Renal pelvis (tissue), 12 donors: ENCODE measurements at places on chromosomes 11 and 22.
A peak's percentile ranks its signal among the peaks of the same experiment; 100 is the strongest.

DNA sequence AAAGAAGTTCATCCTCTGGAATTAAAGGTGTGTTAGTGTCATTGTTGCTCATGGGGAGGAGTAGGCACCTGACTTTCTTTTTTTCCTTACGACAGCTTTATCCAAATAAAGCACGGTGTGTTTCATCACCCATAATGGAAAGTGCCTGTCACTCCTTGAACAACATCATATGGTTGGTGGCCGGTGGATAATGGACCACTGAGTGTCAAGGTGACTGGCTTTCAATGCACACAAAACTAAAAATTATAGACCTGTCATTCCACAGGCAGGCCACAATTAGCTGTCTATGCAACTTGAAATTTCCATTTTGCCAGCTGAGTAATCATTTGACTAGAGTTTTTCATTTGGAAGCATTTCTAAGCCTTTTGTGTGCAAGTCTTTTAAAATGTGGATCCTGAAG lies 45.0 kb upstream of the MPPED2 start:
- DNase-seq, result no peak

DNA sequence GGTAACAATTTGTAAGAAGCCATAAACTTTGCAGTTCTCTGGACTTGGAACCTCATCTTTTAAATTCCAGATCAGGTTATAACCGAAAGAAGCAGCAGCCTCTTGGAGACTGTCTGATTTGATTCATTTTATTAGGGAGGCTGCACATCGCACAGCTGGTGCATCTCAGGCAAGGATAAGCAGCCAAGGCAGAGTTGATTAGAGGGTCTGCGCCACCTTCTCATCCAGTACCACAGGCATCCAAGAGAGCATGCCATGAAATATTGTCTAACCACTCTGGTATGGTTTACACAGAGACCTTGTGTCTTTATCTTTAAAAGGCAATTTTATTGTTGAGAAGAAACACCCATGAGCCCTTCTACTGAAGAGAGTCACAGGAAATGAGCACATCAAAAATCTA lies 16.2 kb upstream of the CWF19L2 start:
- DNase-seq, result peak; percentile 42

- DNase-seq, result no peak
These were observed 539.2 kb downstream of the MN1 start for GRCh38 chr22:27262361-27262760.

GRCh38 chr22:23529166-23530103 lies 50.7 kb downstream of the IGLL1 start:
- DNase-seq, result no peak

DNA sequence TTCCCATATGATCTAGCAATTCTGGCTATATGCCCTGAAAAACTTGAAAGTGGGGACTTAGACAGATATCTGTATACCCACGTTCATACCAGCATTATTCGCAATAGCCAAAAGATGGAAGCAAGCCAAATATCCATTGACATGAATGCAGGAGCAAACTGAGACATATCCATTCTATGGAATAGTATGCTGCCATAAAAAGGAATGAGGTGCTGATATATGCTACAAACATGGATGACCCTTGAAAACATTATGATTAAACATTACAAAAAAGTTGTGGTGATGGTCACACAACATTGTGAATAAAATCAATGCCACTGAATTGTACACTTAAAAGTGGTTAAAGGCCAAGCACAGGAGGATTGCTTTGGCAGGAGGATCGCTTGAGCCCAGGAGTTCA lies 25.5 kb downstream of the MFNG start:
- no peak for DNase-seq

GRCh38 chr11:31997955-31998354 lies 92.9 kb upstream of the RCN1 start:
- DNase-seq, result no peak

DNA sequence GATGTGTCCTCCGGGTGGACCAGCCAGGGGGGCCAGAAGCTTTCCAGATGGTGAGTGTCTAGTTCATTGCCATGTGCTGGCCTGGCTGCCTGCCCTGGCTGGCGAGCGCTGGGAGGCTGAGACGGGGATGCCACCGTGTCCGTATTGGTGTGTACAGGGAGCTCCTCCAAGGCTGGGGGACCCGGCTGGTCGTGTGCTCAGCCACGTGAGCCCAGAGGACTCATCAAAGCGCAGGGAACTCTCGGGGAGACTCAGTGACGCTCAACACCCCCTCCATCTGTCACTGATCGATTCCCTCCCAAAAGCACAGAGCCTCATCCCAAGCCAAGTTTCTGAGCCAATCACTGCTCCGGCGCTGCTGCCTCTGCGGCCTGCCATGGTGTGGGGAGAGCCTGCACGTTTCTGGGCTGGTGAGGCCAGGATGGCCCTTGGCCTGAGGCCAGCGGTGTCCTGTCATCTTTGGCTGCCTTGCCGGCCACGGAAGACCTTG lies 423.7 kb downstream of the SHANK2 start:
- no peak for DNase-seq

- peak; percentile 81 for DNase-seq
These were observed 43.4 kb upstream of the MICAL2 start for GRCh38 chr11:12066799-12067508.

- DNase-seq, result peak; percentile 68
These were observed 196.9 kb downstream of the SNX19 start for GRCh38 chr11:130719220-130719915.

DNA sequence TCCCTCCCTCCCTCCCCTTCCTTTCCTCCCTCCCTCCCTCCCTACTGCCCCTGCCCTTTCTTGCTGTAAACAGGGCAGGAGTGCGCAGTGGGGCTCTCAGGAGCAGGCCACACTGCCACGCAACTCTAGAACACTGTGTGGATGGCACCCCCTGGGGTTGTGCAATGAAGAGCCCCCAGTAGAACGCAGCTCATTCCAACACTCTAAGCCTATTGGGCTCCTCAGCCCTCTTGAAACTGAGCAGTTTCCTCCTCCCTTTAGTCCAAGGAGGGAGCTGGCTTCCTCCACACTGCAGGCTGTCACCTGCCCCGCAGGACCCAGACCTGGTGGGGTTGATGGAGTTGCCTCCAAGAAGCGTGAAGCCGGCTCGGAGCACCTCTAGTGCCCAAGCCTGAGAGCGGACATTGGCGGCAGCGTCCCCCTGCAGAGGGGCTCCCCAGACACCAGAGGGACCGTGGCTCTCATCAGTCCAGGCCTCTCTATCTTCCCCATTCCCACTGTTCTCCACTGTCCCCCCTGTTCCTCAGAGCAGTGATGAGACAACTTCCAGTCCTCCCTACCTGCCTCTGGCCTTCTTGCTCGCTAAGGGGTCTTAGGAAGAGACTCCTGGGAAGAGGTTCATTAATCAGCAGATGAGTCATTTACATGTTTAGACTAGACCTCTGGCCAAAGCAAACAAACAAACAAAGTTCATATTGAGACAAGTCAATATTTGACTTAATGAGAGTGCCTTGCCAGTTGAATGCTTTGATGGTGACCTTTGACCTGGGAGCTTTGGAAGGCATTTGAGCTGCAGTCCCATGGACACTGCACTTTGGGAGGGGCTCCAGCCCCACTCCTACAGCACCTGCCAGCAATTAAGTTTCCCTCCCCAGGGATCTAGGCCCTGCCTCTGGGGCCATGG lies 64.0 kb downstream of the RPUSD4 start:
- DNase-seq, result no peak

GRCh38 chr11:133553885-133554740 lies 21.8 kb upstream of the OPCML start:
- DNase-seq, result no peak

DNA sequence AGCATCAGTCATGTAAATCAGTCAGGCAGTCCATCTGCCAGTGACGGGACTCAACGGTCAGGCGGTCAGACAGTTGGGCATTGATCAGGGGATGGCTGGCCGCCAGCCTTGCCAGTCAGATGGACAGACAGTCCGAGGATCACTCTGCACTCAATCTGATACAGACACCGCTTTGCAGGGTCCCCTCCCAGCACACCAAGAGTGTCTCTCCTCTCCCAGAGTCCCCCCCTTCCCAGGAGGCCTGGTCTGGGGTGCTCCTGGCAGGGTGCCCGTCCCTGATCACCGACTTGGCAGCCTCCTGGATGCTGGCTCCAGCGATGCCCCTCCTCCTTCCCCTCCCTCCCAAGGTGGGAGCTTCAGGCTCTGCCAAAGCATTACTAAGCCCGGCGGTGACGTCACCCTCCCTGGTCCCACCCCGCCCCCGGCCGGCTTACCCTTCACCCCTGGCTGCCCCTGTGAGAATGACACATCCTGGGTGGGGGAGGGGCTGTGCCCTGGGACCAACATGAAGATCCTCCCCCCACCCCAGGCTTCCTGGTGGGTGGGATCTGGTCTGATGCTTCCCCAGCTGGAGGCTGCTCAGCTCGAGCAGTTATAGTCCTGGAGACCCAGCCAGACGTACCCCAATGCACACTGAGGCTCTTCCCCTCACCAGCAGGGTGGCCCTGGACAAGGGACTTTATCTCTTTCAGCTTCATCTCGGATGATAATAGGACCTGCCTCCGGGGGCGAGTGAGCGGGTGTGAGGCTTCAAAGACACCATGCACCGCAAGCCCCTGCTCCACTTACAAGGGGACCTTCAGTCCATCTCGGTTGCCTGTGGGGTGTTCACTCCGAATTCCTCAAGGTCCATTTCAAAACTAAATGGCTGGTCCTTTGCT lies 69.2 kb downstream of the CD82 start:
- peak; percentile 90 for DNase-seq

GRCh38 chr22:26979294-26979693 lies 321.9 kb downstream of the MIAT start:
- no peak for DNase-seq

DNA sequence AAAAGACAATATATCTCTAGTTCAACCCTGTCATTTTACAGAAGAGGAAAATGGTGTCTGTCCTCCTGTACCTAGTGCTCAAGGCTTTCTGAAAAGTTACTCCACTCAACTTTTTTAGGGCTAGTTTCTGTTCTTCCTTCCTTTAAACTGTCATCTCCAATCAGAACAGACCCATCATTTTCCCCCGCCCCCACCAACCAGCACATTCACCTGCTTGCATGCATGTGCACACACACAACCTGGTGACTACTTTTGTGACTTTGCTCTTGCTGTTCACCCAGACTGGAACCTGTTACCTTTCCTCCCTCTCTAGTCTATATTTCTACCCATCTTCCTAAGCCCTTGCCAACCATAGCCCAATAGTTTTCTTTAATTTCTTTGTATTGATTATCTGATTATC lies 5.6 kb downstream of the FBXO7 start:
- no peak for DNase-seq

- no peak for DNase-seq
These were observed 846 bp upstream of the STIM1 start for GRCh38 chr11:3854660-3854976.
